CD4-positive, alpha-beta T cell treated with Interleukin-15 for 1 hour (primary cell): ENCODE measurements at places on chromosomes 12 and 14.

- no peak for DNase-seq
These were observed 139.3 kb downstream of the NUBPL start for GRCh38 chr14:31700282-31701074.

DNA sequence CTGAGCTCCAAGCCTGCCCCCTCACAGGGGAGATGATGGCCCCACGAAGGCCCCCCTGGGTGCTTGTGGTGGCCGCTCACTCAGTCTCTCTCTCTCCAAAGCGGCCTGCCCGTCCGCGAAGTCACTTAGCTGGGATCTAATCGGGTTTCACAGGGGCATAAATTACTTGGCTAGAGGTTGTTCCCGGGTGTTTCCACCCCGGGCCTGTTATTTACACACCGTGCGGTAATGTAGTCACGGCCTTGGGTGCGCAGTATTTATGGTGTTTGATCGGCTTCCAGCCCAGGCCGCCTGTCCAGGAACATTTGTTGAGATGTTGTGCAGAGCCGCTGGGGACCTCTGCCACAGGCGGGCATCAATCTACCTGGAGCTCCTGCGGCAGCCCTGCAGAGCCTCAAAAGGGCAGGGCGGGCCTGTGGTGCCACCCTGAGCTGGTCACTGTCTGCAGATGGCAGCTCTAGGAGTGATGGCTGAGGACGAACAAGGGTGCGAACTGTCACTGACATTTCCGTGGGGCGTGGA is 91.2 kb downstream of the KIF26A start:
- no peak for DNase-seq

DNA sequence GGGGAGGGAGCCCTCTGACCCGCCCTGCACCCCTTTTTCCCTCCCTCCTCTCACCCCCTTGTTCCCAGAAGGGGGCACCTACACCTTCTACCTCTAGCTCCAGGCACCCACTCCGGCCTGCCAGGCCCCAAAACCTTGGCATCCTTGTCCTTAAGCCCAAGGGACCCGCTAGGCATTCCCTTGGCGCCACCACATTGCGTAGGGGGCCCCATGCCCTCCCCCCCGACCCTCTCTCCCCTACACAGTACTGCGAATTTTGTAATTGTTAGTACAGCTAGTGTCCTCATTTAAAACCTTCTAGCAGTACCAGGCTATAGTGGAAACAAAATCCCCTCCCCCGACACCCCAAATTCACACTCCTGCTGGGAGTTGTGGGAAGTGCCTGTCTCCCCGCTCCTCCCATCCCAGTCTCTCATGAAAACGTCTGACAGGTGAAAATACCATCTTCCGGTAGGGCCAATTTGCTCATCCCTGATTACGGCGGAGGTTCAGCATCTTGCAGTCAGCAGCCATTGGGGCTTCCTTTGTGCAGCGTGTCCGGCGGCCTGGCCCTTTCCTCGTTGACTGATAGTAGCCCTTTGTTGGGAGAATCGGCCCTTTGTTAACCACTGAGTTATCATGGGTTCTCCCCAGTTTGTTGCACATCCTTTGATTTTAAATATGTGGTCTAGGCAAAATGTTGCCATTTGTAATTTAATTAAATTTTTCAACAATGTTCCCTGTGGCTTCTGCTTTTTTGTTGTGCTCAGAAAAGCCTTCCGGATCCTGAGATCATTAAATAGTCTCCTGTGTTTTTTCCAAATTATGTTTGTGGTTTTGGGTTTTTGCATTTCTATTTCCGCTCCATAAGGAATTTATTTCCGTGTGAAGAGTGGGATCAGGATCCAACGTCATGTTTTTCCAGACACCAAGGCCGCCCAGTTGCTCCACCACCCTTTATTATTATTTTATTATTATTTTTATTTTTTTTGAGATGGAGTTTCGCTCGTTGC is 7.9 kb upstream of the CEP170B start:
- no peak for DNase-seq

GRCh38 chr12:132549059-132549458 is 59.1 kb downstream of the FBRSL1 start:
- DNase-seq, result no peak

DNA sequence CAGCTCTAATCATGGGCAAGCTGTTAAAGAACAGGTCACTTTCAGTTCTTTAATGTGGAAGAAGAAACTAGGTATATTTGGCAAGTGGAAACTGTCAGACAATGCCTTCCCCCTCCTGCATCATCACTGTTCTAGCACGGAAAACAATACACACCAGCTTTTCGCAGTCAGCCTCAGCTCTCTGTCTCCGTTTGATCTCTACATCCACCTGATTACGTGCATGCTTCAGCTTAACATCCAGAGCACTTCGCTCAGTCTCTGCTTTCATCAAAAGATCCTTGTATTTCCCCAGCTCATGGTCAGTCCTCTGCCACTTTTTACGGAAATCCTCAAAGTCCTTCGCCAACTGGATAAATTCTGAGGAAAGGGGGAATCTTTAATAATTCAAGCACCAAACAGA is 19.0 kb downstream of the RACGAP1 start:
- no peak for DNase-seq

DNA sequence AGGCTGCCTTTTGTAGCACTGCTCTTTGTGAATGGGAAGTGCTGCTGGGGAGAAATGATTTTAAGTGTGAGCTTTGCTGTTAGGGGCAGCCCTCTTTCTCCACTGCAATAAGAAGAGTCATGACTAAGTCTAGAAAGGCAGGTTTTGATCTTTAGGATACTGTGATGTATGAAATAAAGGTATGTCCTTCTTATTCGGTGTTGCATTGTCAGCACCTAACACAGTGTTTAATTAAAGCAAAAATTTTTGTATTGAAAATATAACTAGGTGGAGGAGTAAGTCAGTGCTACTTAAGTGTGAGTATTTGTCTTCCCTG is 81.5 kb downstream of the ETV6 start:
- DNase-seq, result no peak

GRCh38 chr12:109864916-109865315 is 15.4 kb downstream of the GLTP start:
- DNase-seq, result no peak
